ENCODE measurements at places on chromosomes 13 and 19.

- DNase-seq = peak; percentile 97
These were observed 41.5 kb upstream of the MEDAG start for GRCh38 chr13:30864433-30865122.

DNA sequence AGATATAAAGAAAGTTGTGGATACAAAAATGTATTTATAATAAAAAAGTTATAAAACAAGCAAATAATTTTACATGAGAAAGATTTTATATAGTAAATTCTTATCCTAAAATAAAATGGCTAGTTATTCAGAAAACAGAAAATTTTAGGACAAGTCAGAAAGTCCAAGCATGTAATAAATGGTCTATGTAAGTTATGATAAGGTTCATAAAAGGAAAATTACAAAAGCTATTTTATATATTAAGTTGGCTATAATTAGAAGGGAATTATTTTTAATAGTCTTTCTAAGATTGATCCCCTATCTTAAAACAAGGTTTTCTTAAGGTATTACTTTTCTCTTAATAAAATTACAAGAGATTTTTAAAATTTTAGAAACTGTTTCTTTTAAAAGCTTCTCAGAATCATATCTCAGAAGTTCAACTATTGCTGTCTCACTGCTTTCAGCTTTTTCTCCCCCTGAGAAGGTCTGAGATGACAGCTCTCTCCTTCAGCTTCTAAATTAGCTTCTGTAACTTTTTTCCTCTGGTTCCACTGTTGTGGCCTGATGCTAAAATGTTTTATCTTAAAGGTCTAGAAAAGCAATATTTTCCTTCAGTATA lies 8.7 kb downstream of the CCDC169 start:
- DNase-seq = no peak

DNA sequence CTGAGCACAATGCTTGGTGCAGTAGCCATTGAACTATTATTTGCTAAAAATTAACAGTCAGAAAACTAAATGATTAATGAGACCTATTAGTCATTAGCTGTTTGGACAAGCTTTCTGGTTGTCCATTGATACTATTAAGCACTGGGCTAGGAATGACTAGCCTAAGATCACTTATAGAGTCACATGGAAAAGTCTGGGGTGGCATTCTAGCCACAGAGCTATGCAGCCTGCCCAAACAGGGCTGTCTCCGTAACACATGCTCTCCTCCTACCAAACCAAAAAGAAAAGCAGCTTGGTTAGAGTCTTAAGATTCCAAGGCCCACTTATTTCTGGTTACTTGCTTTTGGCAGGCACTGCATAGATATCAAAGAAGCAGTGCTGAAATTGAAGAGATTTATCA lies 193.5 kb upstream of the NBEA start:
- no peak for DNase-seq

DNA sequence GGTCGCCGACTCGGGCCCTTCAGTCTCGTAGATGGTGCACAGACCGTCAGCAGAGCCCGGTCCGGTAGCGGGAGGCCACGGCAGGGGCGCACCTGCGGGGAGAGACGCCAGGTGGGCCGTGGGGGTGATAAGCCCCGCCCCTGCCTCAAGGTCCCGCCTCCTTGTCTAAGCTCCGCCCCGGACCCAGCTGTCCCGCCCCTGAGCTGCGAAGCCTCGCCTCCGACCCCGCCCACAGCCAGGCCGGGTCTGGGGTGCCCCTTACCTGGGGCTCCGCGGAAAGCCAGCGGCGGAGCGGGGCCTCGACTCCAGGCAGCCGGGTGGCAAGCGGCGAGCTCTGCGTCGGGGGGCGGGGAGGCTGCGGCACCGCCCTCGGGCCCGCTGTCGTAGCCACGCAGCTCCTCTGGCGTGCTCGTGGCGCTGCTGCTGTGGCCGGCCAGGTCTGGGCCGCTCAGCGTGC lies 4.7 kb downstream of the PRR36 start:
- peak; percentile 34 for DNase-seq

- DNase-seq = no peak
These were observed 4.5 kb downstream of the CIC start for GRCh38 chr19:42273407-42274064.

DNA sequence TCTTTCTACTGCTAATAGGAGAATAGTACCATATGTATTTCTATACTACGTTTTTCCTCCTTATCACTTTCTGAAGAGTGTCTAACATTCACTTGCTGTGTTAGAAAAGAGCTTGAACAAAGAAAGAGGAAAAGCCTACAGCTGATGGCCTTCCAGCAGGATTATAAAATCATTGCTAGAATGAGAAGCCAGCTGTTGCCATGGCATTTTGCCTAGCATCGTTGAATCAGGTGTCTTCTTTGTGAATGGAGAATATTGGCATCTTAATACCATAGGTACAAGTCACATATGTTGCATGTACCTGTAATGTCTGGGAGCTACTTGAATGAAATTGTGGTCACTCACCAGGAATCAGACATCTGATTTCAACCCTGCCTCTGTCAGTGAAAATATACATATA lies 1174.9 kb downstream of the PCDH17 start:
- no peak for DNase-seq

GRCh38 chr13:90008707-90009149 lies 1338.8 kb upstream of the MIR17HG start:
- no peak for DNase-seq

Data from fibroblast of skin of right biceps (primary cell).